ENCODE measurements at places on chromosomes 1 and 21. TPM values are rescaled to one million over a fixed set of nuclear protein-coding genes. Genes with fewer than 3 reads are reported as not detected.

GRCh38 chr1:72650843-72651435 is 368.6 kb upstream of the NEGR1 start:
- DNase-seq = no peak

DNA sequence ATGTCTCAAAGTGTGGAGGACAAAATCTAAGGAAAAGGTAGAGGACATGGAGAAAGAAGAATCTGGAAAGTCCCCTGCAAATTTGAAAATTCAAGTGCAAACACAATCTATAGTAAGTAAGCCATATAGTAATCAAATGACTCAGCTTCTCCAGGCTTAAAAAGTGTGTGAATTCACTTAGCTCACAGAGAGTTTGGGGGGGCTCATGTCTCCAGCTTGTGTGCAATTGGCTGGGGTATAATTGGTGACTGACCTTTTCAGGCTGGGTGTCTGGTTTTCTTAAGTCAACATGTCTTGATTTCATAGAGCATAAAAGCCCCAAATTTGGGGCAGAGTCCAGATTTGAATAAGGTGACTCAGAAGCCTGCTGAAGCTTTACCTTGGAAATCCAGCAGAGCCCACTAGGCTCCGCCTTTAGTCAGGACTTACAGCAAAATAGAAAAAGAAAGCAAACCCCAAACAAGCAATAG is 8.6 kb downstream of the CLDN14 start:
- no peak for DNase-seq

DNA sequence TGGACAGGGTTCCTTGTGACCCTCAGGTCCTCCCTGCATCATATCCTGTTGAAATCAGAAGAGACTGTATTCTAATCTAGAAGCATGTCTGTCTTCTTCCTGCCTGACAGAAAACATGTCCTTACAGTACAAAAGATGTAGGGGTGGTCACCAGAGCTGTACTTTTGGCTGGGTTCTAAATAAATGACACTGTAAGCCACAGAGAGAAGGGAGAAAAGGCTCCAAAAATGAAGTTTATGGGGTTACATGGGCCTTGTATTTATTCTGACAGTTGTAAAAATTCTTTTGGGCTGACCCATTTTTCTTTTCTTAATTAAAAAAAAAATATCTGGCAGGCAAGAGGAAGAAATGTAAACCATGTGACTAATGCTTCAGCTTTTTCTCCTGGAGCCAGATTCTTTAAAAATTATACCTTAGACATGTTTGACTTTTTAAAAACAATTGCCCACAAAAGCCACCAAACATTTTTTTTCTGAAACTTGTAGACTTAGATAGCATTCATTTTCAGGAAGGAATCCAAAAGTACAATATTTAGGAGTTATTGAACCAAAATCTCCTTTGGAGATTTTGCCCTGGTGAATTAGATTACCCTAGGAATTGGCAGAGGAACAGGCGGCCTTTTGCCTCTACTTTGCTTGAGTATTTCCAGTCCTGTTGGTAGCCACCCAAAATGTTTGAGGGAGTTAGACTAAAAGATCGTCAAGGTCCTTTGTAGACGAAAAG is 17.1 kb downstream of the RGL1 start:
- no peak for DNase-seq

CAMK1G gene
- not detected for total RNA-seq

DNA sequence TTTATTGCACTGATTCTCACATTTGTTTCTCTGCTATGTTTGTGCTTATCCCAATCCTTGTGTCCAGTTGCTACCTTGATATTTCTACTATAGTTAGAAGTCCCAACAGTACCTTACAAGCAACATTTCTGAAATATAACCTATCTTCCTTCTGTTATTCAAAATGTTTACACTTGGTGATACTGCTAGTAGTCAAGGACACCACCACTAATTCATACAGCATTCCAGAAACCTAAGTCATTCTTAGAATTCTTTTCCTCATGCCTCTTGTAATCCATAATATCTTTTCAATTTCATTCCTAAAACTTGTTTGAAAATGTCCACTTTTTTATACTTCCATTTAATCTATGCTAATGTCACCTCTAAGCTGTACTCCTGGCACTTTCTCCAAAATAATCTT is 2132.1 kb downstream of the NCAM2 start:
- DNase-seq = no peak

GRCh38 chr1:231240531-231240882 is 505 bp upstream of the GNPAT start:
- no peak for DNase-seq

DNA sequence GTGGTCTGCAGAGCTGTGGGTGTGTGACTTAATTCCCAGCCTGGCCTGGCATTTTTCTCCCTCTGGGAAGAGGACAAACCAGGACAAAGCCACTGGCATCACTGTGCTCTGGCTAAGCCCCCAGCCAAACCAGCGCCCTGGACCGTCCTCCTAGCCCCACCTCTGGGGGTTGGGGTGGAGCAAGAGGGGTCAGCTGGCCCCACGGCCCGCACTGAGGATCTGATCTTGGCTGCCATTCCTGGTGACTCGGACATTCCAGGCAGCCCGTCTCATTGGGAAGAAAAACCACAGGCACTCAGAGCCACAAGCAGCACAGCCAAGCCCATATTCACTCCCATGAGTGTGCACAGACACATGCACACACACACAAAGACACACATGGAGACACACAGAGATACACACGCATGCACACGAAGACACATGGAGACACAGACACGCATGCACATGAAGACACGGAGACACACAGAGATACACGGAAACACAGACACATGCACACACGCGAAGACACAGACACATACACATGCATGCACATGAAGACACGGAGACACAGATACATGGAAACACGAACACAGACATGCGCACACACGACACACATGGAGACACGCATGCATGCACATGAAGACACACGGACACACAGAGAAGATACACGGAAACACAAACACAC is 2.3 kb upstream of the MXRA8 start:
- DNase-seq = no peak

GRCh38 chr1:12434174-12434573 is 183.8 kb downstream of the DHRS3 start:
- DNase-seq = peak; percentile 57

DNA sequence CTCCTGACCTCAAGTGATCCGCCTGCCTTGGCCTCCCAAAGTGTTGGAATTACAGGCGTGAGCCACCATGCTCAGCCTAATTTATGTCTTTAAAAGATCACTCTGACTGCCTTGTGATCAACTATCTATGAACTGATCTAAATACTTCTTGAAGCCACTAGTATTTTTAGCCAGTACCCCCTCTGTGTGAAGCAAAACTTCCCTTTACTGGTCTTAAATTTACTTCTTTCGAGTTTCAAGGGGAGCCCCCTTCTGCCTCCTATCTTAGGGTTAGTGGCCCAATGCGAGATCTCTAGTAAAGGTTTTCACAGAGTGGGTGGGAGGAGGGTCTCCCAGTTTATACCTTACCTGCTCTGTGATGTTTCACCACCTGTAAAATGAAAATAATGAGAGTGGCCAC is 66.1 kb upstream of the RPL11 start:
- DNase-seq = no peak

GRCh38 chr1:17776426-17776825 is 21.3 kb downstream of the ACTL8 start:
- no peak for DNase-seq

GRCh38 chr1:21608798-21609197 is 60.4 kb downstream of the RAP1GAP start:
- no peak for DNase-seq

- no peak for DNase-seq
Observed at GRCh38 chr1:1577367-1578011, 2.8 kb upstream of the SSU72 start.

FOXO6 gene
- total RNA-seq = 0.11 TPM

Measured in activated T-helper 2 cell treated with anti-CD3 and anti-CD28 coated beads, Interferon-gamma antibody, Interleukin-2, Interleukin-4, amounts not matched to agents 10 μg/mL and 5 μg/mL and 100 μg/mL, durations not matched to agents 14 hours and 24 hours and 36 hours (primary cell).